ENCODE measurements at places on chromosomes 11 and 22. TPM values are rescaled to one million over a fixed set of nuclear protein-coding genes. Genes with fewer than 3 reads are reported as not detected.

APLNR gene
- polyA plus RNA-seq = 89.5 TPM

DNA sequence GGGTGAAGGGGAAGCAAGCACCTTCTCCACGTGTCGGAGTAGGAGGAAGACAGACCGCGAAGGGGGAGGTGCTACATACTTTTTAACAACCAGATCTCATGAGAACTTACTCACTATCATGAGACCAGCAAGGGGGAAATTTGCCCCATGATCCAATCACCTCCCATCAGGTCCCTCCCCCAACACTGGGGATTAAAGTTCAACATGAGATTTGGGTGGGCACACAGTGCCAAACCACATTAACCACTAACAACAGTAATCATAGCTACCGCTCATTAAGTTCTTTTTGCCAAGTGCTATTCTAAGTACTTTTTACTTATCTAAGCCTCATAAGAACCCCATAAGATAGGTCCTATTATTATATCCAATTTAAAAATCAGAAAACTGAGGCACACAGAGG lies 450.5 kb upstream of the DDI1 start:
- no peak for DNase-seq

KLHL35 gene
- polyA plus RNA-seq = 0.48 TPM

DNA sequence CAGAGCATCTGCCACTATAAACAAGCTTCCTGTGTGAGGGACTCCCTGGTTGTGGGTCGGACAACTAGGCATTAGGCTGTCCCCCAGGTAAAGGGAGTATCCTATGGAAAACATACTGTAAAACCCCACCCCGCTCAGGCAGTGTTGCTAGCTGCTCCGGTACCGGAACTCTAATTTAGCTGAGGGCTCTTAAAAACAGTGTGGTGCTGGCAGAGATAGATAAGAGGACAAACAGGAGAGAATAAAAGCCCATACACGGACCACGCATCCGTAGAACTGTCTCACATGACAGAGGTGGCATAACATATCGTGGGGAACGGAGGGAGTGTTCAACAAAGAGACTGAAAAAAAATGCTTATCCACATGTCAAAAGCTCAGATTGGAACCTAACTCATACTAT lies 3.4 kb upstream of the MOGAT2 start:
- no peak for DNase-seq

GRCh38 chr11:130166457-130166784 lies 6.8 kb downstream of the ST14 start:
- no peak for DNase-seq

- no peak for DNase-seq
Measured at GRCh38 chr22:39434243-39434653, 22.6 kb upstream of the MGAT3 start.

GRCh38 chr11:61578819-61579675 lies 1.8 kb downstream of the SYT7 start:
- DNase-seq = no peak

GRCh38 chr11:101881586-101881985 lies 33.2 kb upstream of the CEP126 start:
- no peak for DNase-seq

OR51A4 gene
- polyA plus RNA-seq = not detected

- peak; percentile 39 for DNase-seq
Measured at GRCh38 chr11:88414385-88414861, 76.9 kb upstream of the CTSC start.

SCGB1A1 gene
- not detected for polyA plus RNA-seq

GP1BB gene
- polyA plus RNA-seq = 5.0 TPM

GRCh38 chr11:1205121-1205986 lies 17.5 kb upstream of the MUC5B start:
- no peak for DNase-seq

SYT13 gene
- polyA plus RNA-seq = 13.7 TPM

DNA sequence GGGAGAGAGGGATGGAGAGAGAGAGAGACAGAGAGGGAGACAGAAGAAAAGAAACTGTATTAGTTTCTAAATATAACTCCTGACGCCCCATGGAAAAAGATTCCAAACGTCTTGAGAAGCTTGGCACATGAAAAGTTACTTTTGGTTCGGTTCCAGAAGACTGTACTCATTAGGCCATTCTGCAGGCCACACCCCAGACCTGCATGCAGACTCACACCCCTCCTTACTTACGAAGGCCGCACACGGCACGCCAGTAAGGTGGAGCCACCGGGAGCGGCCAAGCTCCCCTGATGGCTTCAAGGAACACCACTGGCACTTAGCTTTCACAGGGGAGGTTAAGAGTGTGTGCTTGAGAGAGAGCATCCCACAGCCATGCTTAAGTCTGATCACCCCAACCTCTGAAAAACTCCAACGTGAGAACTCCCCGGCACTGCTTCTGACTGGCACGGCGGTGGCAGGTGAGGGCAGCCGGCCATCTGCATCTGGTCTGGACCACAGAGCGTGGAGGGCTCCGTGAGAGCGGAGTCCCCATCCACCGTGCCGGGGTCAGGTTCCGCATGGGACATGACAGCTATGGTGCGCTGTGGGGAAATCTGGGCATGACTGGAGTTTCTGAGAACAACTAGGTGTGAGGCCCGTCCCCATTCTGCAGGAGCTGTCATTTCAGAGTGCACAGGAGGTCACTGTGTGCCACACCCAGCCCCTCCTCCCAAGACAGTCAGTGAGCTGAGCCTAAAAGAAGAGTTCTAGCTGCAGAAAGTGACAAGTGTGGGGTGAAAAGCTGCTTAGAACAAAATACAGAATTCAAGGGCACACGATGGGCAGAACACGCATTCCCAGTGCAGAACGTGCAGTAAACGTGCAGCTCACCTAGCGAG lies 62.4 kb downstream of the MYH9 start:
- no peak for DNase-seq

SERPIND1 gene
- polyA plus RNA-seq = 7.4 TPM

GRCh38 chr11:3152471-3153110 lies 12.5 kb downstream of the OSBPL5 start:
- DNase-seq = no peak

DNA sequence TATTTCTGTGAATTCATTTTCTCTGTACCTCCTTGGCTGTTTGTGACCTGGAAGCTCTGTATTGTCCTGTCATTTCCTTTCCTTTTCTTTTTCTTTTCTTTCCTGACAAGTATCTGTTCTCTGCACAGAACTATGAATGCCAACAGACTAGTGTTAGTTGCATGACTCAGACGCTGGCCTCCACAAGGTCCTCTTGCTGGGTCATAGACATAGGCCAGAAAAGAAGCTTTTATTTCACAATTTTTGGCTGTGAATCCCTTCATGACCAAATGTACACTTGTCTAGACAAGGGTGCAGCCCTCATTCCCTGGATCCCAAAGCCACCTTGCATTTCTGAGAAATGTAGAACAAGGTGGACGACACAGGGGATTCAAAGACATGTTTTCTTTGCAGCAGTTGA lies 104.1 kb upstream of the MTNR1B start:
- no peak for DNase-seq

DNA sequence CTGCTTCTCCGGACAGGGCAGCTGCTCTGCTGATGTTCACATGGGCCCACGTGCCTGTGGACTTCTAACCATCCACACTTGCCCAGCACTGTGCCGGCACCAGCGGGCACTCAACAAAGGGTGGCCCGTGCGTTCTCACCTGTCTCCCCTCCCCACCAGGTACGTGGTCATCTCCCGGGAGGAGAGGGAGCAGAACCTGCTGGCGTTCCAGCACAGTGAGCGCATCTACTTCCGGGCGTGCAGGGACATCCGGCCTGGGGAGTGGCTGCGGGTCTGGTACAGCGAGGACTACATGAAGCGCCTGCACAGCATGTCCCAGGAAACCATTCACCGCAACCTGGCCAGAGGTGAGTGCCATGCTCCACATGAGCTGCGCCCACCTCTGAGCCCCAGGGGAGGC lies 66.7 kb downstream of the SYT13 start:
- DNase-seq = no peak

FADS3 gene
- 16.9 TPM for polyA plus RNA-seq

- no peak for DNase-seq
Measured at GRCh38 chr11:120196826-120197225, 14.0 kb upstream of the OAF start.

DDTL gene
- polyA plus RNA-seq = 5.9 TPM

GRCh38 chr22:27531782-27532530 lies 269.6 kb downstream of the MN1 start:
- DNase-seq = no peak

GRCh38 chr22:23147617-23148387 lies 2.5 kb downstream of the RAB36 start:
- no peak for DNase-seq

ZP1 gene
- polyA plus RNA-seq = not detected

GRCh38 chr11:127596433-127596832 lies 595.9 kb upstream of the KIRREL3 start:
- no peak for DNase-seq

- DNase-seq = no peak
Measured at GRCh38 chr22:29071261-29072045, 1.4 kb upstream of the KREMEN1 start.

- no peak for DNase-seq
Measured at GRCh38 chr22:25478528-25478927, 85.9 kb upstream of the GRK3 start.

DNA sequence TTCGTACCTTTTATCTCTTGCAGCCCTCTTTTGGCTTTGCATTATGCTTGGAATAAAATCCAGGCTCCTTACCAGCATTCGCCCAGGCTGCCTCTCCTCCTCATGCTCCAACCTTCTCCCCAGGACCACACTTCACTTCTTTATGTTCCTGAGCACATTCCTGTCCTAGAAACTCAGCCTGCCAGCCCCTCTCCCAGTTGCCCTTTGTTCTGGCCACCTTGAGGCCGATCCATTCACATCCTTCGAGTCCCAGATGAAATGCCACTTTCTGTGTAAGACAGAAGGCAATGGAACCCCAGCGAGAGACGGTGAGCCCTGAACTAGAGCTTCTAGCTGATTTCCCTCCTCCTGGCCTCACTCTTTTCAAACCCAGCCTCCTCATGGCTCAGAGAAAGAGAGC lies 73.0 kb upstream of the NTM start:
- DNase-seq = no peak

DNA sequence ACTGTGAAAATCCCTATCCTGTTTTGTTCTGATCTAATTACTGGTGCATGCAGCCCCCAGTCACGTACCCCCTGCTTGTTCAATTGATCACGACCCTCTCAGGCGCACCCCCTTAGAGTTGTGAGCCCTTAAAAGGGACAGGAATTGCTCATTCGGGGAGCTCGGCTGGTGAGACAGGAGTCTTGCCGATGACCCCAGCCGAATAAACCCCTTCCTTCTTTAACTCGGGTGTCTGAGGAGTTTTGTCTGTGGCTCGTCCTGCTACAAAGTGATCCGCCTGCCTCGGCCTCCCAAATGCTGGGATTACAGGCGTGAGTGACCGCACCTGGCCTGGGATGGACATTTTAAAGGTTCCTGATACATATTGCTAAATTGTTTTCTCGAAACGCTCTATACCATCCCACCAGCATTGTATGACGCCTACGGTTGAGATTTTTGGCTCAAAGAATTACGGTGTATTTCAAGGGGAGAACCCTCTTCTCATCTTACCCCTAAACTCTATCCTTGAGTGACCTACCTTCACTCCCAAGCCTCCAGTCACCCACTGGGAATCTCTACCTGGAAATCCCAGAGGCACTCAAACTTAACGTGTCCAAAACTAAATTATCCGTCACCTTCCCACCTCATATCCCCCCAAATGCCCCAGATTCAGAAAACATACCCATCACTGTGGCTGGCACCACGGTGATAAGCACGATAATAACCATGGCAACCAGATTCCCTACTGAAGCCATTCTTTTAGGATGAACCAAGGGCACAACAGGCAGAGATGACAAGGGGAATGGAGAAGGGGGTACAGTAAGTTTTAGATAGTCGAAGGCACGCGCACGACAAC lies 789 bp upstream of the POLA2 start:
- no peak for DNase-seq

DNA sequence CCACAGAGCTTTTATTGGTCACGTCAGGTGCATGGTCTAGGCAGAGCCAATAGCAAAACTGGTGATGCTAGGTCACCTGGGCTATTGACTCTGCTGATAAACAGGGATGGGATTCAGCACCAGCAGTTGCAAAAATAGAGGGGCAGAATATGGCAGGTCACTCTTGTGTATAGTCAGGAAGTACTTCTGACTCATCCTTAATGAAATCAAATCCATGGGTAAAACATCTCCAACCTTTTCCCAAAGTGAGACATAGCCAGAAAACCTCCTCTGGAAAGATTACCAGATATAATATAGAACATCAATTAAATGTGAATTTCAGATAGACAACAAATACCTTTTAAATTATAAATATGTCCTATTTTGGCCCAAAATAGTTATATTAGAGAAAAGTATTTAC lies 383.2 kb downstream of the METTL15 start:
- DNase-seq = no peak

ROBO4 gene
- polyA plus RNA-seq = 18.5 TPM

CRYAB gene
- polyA plus RNA-seq = 49.8 TPM

DNA sequence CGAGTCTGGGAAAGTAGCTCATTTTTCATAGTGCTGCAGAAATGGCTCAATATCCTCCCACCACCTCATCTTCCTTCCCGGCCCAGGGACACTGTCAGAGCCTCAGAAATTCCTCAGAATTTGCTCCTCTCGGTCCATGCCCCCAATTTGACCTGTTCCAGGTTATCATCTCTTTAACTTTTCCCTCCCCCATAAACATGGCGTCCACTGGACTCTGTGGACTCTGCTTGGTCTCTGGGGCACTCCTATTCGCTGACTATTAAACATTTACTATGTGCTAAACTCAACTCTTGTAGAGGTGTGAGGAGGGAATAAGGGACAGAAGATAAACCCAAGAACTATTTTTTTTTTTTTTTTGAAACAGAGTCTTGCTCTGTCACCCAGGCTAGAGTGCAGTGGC lies 8.2 kb upstream of the PC start:
- DNase-seq = no peak

GRCh38 chr22:19993926-19994325 lies 22.7 kb downstream of the ARVCF start:
- no peak for DNase-seq

DNA sequence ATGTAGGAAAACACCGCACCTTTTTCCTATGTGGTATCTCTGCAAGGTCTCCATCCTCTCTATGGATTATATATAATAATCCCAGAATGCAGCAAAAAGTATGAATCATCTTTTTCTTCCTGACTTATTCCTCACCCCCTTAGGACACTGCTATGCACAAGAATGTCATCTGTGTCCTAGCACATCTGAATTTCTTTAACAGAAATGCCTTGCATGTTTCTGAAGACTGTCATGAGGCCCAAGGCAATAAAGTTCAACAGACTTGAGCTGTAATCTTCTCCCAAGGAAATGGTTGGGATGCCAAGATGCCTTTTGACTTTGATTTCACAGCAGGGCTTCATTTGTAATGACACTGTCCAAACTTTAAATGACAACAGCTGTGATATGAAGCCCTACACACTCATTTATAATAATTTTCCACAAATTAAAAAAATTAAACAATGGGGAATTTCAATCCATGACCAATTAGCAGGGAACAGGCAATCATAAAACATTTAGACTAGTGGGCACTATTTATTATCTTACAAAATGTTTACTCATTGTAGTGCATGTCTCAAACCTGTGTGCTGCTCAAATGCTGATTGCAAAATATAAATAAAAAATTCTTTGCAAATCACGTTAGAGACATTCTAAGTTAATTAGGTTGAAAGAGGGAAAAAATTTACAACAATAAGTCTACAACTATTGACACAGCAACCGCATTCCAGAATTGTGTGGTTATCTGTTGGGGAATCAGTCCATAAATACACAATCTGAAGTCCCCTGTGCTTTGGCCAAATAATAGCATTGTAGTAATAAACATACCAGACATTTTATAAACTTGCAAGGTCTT lies 242.3 kb downstream of the SWAP70 start:
- no peak for DNase-seq

GRCh38 chr11:2655834-2656622 lies 43.8 kb downstream of the KCNQ1OT1 start:
- no peak for DNase-seq

GRCh38 chr22:41976070-41976901 lies 7.0 kb downstream of the SEPTIN3 start:
- no peak for DNase-seq
